ENCODE measurements at places on chromosomes 3 and 15.

DNA sequence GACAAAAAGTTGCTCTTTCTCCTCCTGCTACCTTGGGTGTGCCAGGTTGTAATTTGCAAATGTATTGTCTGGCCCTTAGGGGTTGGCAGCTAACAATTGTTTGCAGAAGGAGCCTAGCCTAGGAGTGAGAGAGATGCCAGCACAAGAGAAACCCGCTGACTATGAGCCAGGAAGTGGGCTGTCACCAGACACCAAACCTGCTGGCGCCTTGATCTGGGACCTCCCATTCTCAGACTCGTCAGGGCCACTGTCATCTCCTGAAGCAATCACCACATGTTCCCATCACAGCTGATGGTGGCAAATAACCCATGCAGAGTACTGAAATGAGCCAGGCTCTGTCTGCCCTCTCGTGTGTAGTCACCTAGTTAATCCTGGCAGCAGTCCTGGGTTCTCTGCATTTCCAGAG lies 406.4 kb upstream of the NPAP1 start:
- no peak for DNase-seq

DNA sequence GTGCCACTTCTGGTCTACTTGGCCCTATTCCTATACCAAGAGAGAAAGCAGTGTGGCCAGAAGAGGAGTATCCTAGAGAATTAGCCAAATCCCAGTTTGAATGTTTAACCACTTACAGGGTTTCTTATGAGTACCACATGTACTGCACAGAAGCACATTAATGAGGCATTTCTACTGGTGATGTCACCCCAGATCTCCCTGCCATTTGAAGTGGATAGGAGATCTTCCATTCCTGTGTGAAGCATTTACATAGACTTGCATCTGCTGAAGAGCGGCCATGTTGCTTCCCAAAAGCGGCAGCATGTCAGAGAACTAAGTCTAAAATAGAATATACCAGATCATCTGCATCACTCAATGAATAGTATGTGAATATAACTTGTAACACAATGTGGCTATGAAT lies 108.4 kb upstream of the TUSC7 start:
- no peak for DNase-seq

GRCh38 chr3:186012137-186012536 lies 74.3 kb upstream of the TRA2B start:
- no peak for DNase-seq

GRCh38 chr3:25584011-25584789 lies 80.5 kb downstream of the TOP2B start:
- DNase-seq = no peak

GRCh38 chr3:69410301-69410700 lies 24.4 kb upstream of the FRMD4B start:
- DNase-seq = no peak

DNA sequence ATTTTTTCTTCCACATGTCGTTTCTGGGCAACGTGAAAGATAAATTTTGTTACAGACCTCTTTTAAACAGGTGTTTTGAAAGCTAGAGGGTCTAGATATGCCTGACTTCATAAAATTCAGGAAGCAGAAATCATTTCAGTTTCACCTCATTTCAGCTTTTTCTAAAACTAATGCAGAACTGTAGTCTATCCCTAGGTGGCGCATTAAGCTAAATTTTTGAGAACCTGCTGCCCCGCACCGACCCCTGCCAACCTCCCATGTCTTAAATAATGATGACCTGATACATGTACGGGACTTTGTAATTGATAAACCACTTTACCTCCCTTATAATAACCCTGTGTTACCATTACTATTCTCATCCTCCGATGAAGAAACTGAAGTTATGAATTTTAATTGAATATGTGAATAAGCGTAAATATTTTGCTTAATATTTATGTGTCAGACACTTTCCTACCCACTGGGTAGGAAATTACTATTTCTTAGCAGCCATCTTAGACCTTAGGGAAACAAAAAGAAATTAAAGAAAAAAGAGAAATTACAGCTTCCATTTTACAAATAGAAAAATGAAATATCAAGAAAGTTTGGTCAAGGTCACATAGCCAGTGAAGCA lies 78.7 kb upstream of the GCNT3 start:
- no peak for DNase-seq

- no peak for DNase-seq
Measured at GRCh38 chr3:66041116-66041515, 2.4 kb upstream of the MAGI1 start.

DNA sequence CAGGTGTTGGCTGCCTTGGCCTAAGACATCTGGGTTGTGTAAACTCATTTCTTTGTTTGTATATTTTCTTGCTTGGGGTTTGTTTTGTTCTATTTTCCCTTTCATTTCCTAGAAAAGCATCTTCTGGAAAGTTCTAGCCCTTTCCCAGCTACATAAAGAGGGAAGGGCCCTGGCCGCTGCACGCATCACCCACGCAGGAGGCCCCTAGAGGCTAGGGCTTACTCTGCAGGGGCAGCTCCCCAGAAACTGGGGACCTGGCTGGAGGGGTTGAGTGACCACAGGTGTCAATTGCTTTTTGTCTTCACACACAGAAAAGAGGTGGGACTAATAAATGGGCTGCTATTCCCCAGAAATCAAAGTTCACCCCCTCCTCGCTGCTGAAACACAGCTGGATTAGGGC lies 52.6 kb downstream of the PDIA5 start:
- DNase-seq = no peak

- no peak for DNase-seq
Measured at GRCh38 chr15:73951601-73952000, 25.3 kb downstream of the LOXL1 start.

GRCh38 chr3:113495035-113495434 lies 19.9 kb downstream of the SPICE1 start:
- DNase-seq = no peak

GRCh38 chr3:71989165-71989564 lies 204.2 kb upstream of the PROK2 start:
- no peak for DNase-seq

- DNase-seq = no peak
Measured at GRCh38 chr3:95177096-95177495, 1114.2 kb downstream of the NSUN3 start.
